Fibroblast of the aortic adventitia (primary cell): ENCODE measurements at places on chromosomes 11 and 22. TPM values are rescaled to one million over a fixed set of nuclear protein-coding genes. Genes with fewer than 3 reads are reported as not detected.

The DAGLA gene
- 1.1 and 4.2 TPM in 2 replicates for total RNA-seq

The LMO1 gene
- total RNA-seq, result not detected in 2 replicates

The RIMBP3C gene
- total RNA-seq, result 0.49 and 0.63 TPM in 2 replicates

The WNT7B gene
- total RNA-seq, result 0.18 TPM in 1 of 2 replicates, not detected in the other

The DGCR6 gene
- total RNA-seq, result 1.8 and 5.7 TPM in 2 replicates

The CHADL gene
- total RNA-seq, result 0.99 and 1.6 TPM in 2 replicates

The CDCA5 gene
- 2.5 and 19.3 TPM in 2 replicates for total RNA-seq

The LRRC4C gene
- 0.08 and 0.27 TPM in 2 replicates for total RNA-seq

The TSSK2 gene
- not detected in 2 replicates for total RNA-seq

The IL17RA gene
- total RNA-seq, result 5.2 and 5.3 TPM in 2 replicates

The TYR gene
- not detected in 2 replicates for total RNA-seq

The LIN7C gene
- 33.2 and 75.3 TPM in 2 replicates for total RNA-seq

The PHRF1 gene
- total RNA-seq, result 27.6 and 37.5 TPM in 2 replicates

The CARD10 gene
- total RNA-seq, result 5.8 and 13.1 TPM in 2 replicates

The OR5T2 gene
- total RNA-seq, result not detected in 2 replicates
